ENCODE measurements at places on chromosomes 5 and 9.

DNA sequence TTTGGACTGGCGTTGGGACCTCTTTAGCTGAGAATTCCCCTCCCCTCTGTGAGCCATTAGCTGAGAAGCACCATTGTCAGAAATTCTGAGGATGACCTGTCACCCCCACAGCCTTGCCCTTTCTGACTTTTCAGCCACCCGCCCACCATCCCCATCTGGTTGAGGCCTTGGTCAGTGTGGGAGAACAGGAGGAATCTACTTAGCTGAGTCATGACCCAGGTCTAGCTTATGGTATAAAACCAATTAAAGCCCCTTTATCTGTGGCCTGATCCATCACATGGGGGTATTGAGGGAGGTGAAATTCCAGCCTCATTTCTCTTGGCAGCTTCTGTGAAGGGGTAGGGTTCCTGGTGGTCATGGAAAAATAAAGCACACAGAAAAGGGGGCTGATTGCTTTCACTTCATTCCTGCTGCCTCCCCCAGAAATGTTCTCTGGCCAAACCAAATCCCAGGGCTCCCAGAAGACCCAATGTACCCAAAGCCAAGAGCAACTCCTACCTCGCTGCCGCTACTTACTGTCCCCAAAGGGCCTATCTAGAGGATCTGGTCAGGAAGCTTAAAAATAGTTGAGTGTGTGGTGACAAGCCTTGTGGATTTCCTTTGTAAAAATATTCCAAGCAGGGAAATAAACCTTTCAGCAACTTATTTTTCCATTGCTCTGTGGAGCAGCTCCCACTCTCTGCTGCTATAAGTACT, 174.8 kb upstream of the TNC start:
- DNase-seq, result no peak

GRCh38 chr5:14593326-14594021, 11.9 kb downstream of the OTULINL start:
- no peak for DNase-seq

- no peak for DNase-seq
Observed at GRCh38 chr5:145553177-145553576, 282.0 kb downstream of the PRELID2 start.

- DNase-seq, result no peak
Observed at GRCh38 chr5:107418071-107418470, 252.7 kb downstream of the EFNA5 start.

- no peak for DNase-seq
Observed at GRCh38 chr9:78566948-78567675, 270.2 kb downstream of the PSAT1 start.

DNA sequence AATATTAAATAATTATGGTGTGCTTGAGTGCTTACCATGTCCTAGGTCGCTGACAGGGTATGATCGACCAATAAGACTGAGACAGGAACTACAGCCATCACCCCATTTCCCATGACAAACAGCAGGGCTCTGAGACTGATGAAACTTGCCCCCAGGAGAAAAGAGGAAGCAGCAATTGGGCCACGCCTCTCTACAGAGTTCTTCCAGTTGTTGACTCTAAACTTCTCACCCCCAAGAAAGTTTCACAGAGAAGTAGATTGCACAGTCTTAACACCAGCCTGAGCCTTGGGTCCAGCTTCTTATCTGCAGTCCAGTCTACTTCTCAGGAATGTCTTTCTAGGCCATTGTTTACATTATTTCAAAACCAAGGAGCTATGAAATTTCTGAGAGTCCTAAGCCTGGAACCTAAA, 182.2 kb upstream of the ANKRD55 start:
- no peak for DNase-seq

DNA sequence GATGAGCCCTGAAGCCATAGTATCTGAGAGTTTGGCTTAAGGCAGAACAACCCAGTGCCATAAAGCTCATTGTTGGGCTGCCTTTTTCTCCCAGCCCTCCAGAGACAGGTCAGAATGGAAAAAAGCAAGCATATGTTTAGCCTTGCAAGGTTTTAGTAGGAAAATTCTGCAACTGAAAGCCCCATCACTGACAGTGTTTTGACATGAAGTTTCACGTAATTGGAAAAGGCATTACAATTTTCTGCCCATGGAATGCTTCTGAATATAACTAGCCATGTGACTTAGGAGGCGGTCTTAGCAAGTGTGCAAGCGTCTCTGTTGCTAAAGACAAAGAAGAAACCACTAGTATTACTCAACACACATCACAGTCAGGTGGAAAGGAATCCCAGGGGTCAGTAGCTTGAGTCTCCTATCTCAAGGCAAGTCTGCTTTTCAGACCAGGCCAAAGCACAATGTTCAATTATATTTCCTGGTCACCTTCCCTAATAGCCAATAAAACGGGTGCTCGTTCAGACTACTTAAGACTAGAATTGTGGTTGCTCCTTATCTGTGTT, 117.6 kb downstream of the CARTPT start:
- DNase-seq, result no peak

DNA sequence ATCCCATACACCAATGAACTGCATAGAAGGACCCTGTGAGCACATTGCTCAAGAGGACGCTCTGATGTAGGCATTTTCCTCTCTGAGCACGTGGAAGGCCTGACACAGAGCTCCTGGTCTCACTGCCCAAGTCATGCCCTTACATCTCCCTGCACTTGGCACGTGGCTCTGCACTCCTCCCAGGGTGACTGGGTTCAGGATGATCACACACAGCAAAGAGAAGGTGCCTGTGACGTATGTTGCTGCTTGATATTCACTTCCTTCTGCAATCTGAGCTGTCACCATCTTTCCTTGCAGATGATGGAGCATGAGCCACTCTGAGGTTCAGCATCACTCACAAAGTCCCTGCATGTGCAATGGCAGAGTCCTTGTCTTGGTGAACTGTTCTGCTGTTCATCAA, 125.2 kb downstream of the FSTL4 start:
- DNase-seq, result no peak

GRCh38 chr9:124309667-124310084, 51.9 kb downstream of the NEK6 start:
- DNase-seq, result no peak

- no peak for DNase-seq
Observed at GRCh38 chr9:21608200-21608599, 126.1 kb upstream of the IFNE start.

GRCh38 chr9:69871118-69871834, 50.7 kb downstream of the CFAP95 start:
- no peak for DNase-seq

DNA sequence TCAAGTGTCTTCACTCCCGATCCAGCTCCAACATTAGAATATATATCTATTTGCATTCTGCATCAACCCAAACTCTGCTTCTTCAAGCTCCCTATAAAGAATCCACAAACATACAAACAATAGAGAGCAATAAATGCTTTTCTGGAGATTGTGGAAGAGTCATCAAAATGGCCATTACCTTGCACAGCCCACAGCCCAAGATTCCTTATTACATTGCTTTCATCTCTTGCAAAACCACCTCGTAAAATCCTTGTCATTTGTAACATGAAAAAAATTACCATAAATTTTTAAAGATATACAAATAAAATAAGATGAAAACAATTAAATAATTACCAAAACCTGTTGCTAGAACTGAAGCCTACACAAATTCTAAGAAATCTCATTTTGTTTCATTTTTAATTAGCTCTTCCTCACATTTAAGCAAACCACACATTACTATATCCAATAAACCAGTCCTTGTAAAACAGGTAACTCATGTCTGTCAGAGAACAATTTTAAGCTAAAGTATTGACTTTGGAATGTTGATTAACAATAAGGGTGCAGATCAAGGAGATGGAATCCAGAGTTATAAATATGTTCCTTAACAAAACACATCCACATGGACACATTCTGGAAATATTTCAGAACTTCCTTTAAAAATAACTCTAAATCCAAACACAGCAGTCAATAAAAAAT, 7.1 kb downstream of the SPINK9 start:
- DNase-seq, result no peak

DNA sequence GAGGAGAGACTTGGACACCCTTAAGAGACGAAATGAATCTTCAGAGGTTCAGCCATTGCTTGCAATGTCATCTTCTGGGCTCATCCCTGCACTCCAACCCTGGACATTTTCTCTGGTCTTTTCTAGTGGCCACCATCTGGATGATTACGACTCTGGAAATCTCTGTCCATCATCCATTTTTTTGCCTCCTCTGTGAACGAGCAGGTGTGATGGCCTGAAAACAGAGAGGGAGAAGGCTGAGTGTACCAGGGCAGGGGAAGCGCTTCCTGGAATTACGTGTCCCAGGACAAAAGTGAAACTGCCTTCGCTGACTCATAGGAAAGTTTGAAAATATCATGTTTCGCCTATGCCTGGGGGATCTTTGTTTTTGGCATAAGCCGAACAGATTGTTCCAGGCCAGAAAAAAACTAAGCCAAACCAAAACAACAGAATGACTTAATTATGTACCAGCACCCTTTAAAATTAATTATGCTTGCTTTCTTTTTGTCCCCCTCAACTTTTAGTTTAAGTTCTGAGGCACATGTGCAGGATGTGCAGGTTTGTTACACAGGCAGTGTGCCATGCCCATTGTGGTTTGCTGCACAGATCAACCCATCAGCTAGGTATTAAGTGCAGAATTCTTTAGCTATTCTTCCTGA, 31.9 kb downstream of the ANKRD33B start:
- DNase-seq, result no peak

DNA sequence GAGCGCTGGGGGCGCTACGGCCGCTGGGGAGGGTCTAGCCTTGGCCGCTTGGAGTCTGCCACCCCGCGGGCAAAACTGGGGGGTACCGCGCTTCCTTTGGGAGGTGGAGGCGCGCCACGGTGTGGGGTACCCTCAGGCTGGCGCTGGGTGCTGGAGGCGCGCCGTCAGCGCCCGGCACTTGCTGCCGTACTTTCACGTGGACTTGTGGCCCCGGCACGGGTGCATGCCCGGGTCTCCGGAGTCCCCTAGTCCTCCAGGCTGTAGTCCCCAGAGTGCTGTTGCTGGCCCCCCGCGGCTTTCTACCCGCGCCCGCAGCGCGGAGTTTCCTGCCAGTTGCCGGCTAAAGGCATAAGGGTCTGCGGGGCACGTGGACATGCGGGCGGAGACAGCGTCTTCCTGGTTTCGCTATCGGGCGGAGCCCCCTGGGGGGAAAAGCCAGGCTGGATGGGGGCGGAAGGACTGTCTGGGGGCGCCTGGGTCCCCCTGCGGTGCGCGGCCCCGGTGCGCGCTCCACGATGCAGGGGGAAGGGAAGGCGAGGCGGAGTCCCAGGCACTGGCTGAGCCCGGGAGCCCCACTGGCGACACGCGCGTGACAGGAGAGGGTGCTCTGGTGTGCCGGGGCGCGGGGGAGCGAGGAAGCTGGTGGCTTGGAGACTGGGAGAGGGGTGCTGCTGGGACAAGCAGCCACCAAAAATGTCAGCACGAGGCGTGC, 666 bp downstream of the PPARGC1B start:
- DNase-seq, result peak; percentile 42

DNA sequence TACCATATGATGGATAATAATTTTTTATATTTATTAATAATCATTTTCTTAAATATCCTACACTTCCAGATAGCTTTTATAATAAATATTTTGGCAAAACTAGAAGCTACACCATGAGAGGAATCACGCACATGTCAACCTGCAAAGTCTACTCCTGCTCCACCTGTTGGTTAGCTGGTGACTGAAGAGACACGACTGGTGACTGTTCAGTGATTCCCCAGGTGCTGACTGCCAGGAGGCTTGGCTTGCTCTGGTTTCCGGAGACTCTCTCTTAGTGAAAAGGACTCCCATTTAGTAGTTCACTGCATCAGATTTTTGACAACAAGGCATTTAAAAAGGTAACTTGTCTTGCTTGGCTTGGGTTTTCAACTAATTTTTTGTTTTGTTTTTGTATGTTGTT, 20.9 kb downstream of the GZMA start:
- no peak for DNase-seq

- no peak for DNase-seq
Observed at GRCh38 chr9:134549336-134549735, 92.3 kb upstream of the COL5A1 start.

- no peak for DNase-seq
Observed at GRCh38 chr9:14309403-14309802, 4.5 kb downstream of the NFIB start.

GRCh38 chr9:115262952-115263351, 145.0 kb upstream of the TNC start:
- DNase-seq, result no peak

DNA sequence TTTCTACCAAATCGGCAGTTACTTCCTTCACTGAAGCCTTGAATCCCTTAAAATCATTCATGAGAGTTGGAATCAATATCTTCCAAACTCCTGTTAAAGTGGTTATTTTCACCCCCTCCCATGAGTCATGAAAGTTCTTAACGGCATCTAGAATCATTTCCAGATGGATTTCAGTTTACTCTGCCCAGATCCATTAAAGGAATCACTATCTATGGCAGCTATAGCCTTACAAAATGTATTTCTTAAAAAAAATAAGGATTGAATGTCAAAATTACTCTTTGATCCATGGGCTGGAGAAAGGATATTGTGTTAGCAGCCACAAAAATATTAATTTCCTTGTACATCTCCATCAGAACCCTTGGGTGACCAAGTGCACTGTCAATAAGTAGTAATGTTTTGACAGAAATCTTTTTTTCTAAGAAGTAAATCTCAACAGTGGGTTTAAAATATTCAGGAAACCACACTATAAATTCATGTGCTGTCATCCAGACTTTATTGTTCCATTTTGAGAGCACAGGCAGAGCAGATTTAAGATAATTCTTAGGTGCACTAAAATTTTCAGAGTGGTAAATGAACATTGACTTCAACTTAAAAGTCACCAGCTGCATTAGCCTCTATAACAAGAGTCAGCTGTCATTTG, 767.7 kb downstream of the DTWD2 start:
- DNase-seq, result no peak

DNA sequence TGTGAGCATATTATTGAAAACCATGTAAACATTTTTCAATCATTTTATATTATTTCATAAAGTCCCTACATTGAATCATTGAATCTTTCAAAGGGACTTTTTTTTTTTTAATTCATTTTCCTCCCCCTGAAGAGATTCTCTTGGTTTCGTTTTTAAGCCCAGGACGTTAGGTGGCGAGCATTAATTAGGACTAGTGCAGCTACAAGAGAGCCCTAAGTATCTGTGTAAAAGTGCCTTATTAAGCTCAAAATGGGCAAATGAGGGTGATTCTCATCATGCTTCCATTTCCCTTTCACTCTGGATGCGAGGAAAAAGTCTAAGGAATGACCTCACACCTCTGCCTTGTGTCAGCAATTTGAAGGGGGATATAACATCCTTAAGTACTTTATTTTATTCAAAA, 517.9 kb upstream of the ITGA1 start:
- no peak for DNase-seq

GRCh38 chr9:73179589-73179988, 27.9 kb downstream of the ANXA1 start:
- no peak for DNase-seq

DNA sequence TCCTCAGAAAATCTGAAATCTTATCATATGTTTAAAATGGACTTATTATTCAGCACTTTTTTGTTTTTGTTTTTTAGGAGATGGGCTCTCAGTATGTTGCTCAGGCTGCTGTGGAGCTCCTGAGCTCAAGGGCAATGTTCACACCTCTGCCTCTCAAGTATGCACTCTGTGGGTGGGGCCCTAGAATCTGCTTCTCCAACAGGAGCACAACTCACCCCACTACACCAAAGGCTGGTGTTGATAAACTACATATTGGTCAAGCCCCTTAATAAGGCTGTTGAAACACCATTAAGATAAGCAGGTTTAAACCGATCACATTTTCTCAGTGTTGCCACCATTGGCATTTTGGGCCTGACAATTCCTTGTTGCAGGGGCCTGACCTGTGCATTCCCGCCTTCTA, 131.6 kb downstream of the FANCC start:
- DNase-seq, result no peak

GRCh38 chr5:158033076-158033475, 174.1 kb upstream of the CLINT1 start:
- no peak for DNase-seq

GRCh38 chr9:105483618-105484017, 35.8 kb downstream of the FSD1L start:
- DNase-seq, result no peak
